ENCODE measurements at places on chromosomes 11 and 22. TPM values are rescaled to one million over a fixed set of nuclear protein-coding genes. Genes with fewer than 3 reads are reported as not detected.

DNA sequence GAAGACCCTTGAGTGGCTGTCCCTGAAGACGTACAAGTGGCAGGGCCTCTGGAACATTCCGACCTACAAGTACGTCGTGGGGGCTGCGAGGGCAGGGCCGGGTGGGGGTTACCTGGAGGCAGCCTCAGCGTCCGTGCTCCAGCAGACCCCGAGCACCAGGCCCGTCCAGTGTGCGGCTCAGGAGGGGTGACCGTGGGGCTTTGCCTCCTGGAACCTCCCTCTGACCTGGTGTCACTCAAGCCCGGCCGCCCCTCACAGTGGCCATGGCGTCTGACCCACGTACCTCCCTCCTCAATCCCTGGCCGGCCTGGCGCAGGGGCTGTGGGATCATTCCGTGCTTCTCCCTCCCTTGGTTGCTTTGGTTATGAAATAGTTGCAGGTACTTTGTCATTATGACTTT lies 18.5 kb downstream of the RNH1 start:
- no peak for DNase-seq

DNA sequence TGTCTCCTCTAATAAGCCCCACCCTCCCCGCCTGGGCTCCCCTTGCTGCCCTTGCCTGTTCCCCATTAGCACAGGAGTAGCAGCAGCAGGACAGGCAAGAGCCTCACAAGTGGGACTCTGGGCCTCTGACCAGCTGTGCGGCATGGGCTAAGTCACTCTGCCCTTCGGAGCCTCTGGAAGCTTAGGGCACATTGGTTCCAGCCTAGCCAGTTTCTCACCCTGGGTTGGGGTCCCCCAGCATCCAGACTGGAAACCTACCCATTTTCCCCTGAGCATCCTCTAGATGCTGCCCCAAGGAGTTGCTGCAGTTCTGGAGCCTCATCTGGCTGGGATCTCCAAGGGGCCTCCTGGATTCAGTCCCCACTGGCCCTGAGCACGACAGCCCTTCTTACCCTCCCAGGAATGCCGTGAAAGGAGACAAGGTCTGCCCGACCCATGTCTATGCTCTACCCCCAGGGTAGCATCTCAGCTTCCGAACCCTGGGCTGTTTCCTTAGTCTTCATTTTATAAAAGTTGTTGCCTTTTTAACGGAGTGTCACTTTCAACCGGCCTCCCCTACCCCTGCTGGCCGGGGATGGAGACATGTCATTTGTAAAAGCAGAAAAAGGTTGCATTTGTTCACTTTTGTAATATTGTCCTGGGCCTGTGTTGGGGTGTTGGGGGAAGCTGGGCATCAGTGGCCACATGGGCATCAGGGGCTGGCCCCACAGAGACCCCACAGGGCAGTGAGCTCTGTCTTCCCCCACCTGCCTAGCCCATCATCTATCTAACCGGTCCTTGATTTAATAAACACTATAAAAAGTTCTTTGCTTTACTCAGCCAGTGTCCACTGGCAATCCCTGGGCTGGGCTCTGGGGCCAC lies 14.4 kb downstream of the TSKU start:
- DNase-seq: no peak

DNA sequence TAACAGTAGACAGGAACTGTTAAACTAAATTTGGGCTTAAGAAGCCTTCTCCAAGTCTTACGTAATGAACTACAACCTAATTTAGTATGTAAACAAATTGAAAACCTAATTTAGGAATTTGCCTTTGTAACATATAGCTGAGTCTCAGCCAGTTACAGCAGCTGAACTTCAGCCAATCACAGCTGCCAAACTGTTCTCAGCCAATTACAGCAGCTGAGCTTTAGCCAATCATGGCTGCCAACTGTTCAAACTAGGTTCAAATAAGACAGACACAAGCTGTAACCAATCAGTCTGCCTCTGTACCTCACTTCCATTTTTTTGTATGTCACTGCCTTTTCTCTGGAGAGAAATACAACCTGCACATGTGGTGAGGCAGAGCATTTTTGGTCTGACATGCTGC lies 95.0 kb upstream of the CD44 start:
- DNase-seq: no peak

GRCh38 chr22:39174498-39175352 lies 22.2 kb upstream of the CBX7 start:
- DNase-seq: peak; percentile 100

DNA sequence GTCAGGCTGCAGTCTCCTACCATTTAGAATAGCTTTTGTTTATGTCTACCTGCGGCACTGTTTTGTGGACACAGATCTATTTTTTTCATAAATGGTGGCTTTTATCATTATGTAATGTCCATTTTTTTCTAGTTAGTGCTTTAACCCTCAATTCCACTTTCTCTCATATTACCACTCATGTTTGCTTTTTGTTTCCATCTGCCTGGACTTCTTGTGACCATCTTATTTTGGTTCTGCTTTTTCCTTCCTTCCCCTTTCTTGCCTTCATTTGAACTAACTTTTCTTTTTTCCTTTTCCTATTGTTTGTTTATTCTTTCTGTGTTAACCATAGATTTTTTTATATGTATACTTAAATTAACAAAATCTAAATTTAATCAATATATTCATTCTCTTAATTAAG lies 98.5 kb upstream of the SLC22A12 start:
- no peak for DNase-seq

CCND1 gene
- 109 TPM for total RNA-seq

KIAA0930 gene
- 78.6 TPM for total RNA-seq

CBY1 gene
- total RNA-seq: 12.8 TPM

CD248 gene
- total RNA-seq: 3.8 TPM

FAM111B gene
- total RNA-seq: 27.9 TPM

CD3E gene
- not detected for total RNA-seq

NXPE2 gene
- 0.12 TPM for total RNA-seq
